Lower lobe of right lung (tissue), 2 donors: ENCODE measurements at places on chromosomes 4 and X. TPM values are rescaled to one million over a fixed set of nuclear protein-coding genes. Genes with fewer than 3 reads are reported as not detected.

DNA sequence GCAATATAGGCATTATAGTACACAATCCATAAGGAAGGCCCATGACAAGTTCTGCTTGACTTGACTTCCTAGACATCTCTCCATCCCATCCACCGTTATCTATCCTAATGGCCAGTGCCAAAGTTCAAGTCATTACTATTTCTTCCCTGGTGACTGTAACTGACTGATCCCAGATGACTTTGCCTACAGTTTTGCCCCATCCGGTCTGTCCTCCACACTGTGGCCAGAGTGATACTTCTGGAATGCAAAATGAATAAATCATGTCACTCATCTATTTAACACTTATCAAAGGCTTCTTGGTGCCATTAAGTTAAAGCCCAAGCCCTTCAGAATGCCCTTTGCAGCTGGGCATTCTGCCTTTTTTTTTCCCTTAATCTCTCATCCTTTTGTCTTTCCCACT is 130.8 kb downstream of the PPARGC1A start:
- no peaks in the 10 kb centered on the region for H3K27me3 ChIP-seq
- H3K27ac ChIP-seq, result no peak overlapping the region
- H3K36me3 ChIP-seq, result no peaks in the 10 kb centered on the region
- H3K4me3 ChIP-seq, result no peak overlapping the region
- DNase-seq, result no peak
- H3K4me1 ChIP-seq, result no peaks in the 10 kb centered on the region

DNA sequence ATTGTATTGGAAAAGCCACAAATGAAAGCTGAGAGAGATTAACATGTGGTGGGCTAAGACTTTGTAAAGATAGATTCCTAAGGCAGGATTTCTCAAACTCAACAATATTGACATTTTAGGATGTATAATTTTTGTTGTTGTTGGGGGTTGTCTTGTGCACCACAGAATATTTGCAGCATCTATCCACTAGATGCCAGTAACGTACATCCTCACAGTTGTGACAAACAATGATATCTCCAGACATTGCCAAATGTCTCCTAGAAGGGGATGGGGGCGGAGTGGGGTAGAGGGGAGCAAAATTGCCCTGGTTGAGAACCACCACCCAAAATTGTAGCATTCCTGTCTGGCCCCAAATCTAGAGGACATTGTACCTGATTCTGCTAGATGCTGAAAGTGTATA is 14.7 kb upstream of the CBR4 start:
- no peaks in the 10 kb centered on the region for H3K36me3 ChIP-seq
- H3K27me3 ChIP-seq, result no peaks in the 10 kb centered on the region
- DNase-seq, result no peak
- no peak overlapping the region for H3K4me3 ChIP-seq
- no peaks in the 10 kb centered on the region for H3K4me1 ChIP-seq
- H3K27ac ChIP-seq, result no peak overlapping the region

Gene ODAM
- total RNA-seq, result 2.6 TPM

Gene CYBB
- total RNA-seq, result 420 TPM
